ENCODE measurements at places on chromosomes 4 and X.

DNA sequence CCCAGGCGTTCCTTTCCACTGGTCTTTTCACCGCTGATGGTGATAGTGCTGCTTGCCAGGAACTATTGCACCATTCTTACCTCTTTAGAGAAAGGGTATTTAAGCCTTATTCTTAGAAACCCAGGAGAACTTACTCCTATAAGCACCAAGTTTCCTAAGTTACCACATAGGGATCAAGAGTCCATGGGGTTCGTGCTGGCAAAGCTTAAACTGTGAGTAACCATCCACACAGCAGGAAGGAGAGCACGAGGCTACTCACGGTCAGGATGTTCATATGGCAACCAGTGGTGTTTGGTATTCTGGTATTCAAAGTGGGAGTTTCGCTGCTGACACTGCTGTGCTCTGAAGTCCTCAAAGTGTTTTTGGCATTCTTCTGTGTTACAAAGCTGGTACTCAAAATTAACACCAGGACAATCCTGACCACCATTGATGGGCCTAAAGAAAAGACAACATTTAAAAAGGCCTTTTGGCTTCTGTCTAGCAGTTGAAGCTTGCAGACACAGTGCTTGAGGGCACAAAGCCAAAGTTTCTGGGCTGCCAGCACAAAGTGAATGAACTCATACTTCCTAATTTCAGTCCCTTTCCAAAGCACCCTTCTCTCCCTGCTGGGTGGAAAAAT lies 256.9 kb downstream of the ADAMTS3 start:
- no peak for DNase-seq

GRCh38 chrX:30831082-30831481 lies 58.0 kb downstream of the TAB3 start:
- DNase-seq: peak; percentile 15

- DNase-seq: no peak
These were observed 67.4 kb upstream of the FAM47B start for GRCh38 chrX:34875204-34875603.

DNA sequence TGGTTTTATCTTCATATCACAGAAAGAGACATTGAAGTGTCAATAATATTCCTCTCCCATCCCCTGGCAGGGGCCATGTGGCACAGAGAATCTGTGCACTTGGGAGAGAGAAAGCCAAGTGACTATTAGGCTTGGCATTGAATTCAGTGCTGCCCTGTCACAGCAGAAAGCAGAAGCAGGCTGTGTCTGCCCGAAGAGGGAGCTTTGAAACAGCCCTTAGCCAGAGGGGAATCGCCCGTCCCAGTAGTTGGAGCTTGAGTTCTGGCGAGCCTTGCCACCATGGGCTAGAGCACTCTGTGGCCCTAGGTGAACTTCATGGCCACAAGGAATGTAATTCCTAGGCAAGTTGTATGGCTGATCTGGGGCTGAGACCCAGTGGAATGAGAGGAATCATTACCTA lies 282.5 kb upstream of the PCDH10 start:
- no peak for DNase-seq

- no peak for DNase-seq
These were observed 19.7 kb upstream of the PNPLA4 start for GRCh38 chrX:7946960-7947359.

DNA sequence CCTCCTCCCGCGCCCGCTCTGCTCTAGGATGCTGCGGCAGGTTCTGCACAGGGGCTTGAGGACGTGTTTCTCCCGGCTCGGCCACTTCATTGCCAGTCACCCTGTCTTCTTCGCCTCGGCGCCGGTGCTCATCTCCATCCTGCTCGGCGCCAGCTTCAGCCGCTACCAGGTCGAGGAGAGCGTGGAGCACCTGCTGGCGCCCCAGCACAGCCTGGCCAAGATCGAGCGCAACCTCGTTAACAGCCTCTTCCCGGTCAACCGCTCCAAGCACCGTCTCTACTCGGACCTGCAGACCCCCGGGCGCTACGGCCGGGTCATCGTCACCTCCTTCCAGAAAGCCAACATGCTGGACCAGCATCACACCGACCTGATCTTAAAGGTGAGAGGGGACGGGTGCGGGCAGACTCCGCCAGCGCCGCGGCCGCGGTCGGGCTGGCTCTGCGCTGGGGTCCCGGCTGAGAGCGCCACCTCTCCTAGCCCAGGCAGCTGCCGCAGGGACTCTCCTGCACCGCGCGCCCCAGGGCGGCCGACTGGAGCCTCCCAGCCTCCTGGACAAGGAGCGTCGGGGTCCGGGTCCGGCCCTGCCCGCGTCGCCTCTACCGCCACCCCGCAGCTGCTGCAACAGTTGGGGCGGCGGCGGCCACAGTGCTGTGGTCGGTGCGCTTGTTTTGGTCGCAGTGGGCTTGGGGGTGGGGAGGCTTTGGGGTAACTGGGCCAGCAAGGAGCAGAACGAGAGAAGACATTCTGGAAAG lies at the start of gene PTCHD1:
PTCHD1 (plus strand) TSS at position 2 of the 752 bp plus-strand sequence; CDS start at position 29, 27 bp downstream.
- no peak for DNase-seq

DNA sequence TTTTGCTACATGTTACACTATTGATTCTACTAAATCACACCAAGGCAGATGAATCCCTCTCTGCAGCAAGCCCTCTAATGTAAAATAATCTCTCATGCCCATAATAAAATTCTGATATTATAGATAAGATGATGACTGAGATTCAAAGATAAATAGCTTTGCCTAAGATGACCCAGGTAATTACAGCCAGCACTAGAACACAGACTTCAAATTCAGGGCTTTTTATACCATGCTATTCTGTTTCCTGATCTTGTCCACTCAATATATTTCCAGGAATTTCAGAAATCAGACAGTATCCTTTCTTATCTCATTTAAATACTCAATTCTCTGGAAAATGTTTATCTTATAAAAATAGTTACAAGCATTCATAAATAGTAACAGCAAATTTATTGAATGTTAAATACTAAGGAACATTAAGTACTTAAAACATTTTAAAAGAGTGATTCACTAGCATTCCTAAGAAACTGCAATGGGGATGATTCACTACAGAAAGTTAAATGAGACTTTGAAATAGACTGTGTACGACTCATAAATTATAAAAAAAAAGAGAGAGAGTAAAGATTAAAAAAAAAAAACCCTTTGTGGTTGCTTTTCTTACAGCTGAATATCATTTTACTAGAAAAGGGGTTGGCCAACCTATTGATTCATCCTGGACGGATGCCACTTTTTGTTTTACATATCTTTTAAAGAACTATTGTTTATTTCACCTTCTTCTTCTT lies 45.8 kb upstream of the IL21 start:
- no peak for DNase-seq

- no peak for DNase-seq
These were observed 28.2 kb upstream of the NEIL3 start for GRCh38 chr4:177281351-177281909.

GRCh38 chrX:72201836-72202536 lies 20.4 kb downstream of the PIN4 start:
- DNase-seq: no peak

- DNase-seq: no peak
These were observed at the start of gene LDB2 for GRCh38 chr4:16897991-16898827. LDB2 (minus strand) TSS chr4:16898645.

GRCh38 chr4:56040842-56041241 lies 92.1 kb downstream of the CEP135 start:
- DNase-seq: no peak

GRCh38 chr4:47462799-47463234 lies 685 bp downstream of the COMMD8 start:
- no peak for DNase-seq

- peak; percentile 61 for DNase-seq
These were observed 545 bp downstream of the DOCK11 start for GRCh38 chrX:118495958-118496762.

GRCh38 chr4:94660614-94661013 lies 97.1 kb upstream of the BMPR1B start:
- no peak for DNase-seq

DNA sequence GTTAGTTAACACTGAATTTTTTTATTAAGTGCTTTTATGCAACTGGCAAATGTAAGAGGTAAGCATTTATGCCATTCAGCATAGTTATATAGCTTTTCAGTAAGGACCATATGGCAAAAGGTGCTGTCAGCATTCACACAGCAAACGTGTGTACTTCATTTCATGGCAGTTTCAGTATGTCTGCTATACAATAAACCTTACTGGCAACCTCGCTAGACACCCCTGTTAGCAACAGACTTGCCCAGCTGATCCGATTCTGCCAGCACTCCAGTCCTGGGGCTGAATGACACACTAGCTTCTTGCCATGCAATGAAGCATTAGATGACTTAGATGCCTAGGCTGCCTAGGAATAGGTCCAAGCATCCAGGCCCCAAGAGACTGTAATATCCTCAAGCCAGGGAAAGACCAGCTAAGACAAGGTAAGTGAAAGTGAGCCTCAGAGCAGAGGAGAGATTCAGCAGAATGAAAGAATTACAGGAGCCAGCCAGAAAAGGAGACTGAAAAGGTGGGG lies 47.3 kb upstream of the DOCK11 start:
- DNase-seq: no peak

DNA sequence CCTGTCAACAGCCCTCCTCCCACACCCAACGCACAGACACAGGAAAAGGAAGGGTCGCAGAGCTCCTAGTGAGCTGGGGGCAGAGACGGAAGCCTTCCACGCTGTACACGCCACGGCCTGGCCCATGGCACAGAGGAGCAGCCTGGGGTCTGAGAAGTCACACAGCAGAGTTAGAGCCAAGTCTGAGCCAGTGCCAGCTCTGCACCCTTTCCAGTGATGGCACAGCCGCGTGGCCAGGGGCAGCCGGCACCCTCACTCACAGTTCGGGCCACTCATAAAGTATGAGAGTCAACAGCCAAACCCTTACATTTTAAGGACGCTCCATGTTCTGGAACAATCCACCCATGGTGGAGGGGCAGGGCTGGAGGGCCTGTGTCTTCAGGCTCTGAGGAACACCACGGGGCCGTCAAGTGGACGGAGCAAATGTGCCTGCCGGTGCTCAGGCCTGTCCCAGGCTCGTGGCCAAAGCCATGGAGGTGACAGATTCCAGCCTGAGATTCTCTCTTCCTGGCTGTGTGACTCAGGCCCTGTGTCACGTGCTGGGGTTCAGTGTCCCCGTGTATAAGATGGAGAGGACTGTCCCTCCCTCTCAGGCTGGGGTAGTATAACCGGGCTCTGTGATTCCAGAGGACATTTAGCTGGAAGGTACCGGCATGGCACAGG lies 91.2 kb downstream of the ABLIM2 start:
- no peak for DNase-seq

Measured in activated T-cell treated with anti-CD3 and anti-CD28 coated beads for 48 hours (primary cell).